ENCODE measurements at places on chromosomes 1 and 21.

- no peak for DNase-seq
Measured at GRCh38 chr1:147808025-147808424, 47.6 kb upstream of the GJA5 start.

DNA sequence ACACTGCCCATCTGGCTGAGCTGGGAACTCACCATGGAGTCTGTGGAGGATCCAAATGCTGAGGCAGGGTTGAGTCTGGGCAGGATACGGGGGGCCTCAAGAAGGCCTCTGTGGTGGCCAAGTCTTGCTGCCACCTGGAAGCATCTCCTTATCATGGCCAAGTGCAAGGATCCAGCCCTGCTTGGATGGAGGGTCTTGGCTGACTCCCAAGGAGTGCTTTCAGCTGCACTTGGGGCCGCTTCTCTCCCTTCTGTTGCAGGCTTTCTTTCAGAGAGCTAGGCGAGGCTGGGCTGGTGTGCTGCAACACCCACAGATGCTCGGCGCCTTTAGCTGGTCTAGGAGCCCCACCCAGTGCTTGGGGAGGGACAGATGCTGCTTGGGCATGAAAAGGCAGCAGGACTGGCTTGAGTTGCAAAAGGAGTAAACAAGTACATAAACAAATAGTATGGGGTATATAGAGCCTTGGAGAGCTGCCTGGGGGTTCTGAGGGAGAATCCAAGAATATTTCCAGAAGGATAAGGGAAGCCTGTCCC lies at the start of gene THEM5:
Gene THEM5 (minus strand): TSS at position 302 of the 533 bp plus-strand sequence. CDS start 147 bp downstream, at position 155.
- no peak for DNase-seq

DNA sequence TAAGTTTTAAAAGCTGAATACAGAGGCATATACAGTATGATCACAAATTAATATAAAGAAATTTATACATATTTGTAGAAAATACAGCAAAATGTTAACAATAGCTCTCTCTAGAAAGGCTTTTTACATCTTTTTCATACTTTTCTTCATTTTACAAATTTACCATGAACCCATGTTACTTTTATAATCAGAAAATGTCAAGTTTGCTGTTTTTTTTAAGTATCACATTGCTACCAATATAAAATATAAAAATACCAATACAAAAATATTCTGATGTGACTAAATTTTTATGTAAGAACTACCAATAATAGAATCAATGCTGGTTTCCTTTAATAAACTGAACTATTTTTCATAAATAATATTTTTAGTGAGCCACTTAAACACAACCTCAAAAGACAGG lies 84.4 kb upstream of the TTC39A start:
- no peak for DNase-seq

- DNase-seq = no peak
Measured at GRCh38 chr1:225958041-225958440, 17.0 kb upstream of the LEFTY2 start.
